ENCODE measurements at places on chromosomes 5 and 9.

DNA sequence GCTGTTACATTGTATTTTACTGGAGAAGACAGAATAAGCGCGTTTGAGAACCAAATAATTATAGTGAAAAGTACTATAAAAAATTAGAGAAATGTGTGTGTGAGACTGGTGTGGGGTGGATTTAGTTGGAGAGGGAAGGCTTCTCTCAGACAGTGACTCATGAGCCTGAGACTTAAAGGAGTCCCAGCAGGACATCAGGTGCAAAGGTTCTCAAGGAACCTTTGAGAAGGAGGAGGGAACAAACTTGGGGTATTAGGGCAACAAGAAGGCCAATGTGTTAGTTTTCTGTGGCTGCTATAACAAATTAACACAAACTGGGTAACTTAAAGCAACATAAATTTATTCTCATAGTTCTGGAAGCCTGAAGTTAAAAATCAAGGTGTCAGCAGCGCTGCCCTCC is 4.9 kb downstream of the DDX4 start:
- no peak for DNase-seq

- no peak for DNase-seq
Observed at GRCh38 chr9:136554870-136555269, 9.0 kb upstream of the NOTCH1 start.

- DNase-seq, result no peak
Observed at GRCh38 chr5:143214890-143215289, 188.6 kb downstream of the NR3C1 start.

- DNase-seq, result no peak
Observed at GRCh38 chr5:620152-620551, 8.0 kb downstream of the CEP72 start.

DNA sequence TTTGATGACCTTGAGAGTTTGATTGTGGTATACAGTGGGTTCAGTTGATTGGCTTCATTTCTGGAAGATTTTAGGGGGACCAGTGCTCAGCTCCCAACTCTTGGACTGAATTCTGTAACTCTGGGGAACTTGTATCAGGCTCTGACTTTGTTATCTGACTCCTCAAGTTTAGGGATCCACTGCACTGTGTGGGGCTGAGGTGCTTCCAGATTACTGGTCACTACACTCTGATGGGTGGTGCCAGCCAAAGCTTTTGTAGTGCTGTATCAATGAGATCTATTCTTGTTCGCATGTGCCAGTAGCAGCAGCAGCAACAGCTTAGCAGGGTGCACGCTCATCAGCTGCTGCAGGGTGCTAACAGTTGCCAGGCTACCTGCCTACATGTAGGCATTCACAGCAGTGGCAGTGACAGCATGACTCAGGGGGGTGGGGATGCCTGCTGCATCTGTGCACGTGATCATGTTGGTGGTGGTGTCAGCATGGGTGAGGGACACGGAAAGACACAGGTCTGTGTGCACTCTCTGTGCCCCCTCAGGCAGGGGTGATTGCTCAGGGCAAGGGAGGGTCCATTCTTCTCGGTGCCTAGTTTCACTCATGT is 438.8 kb upstream of the SEMA6A start:
- DNase-seq, result no peak

GRCh38 chr5:176542135-176542595 is 5.0 kb upstream of the RNF44 start:
- DNase-seq, result no peak

GRCh38 chr9:70427161-70427945 is 12.9 kb upstream of the KLF9 start:
- no peak for DNase-seq

GRCh38 chr9:109403116-109403515 is 82.3 kb upstream of the EPB41L4B start:
- no peak for DNase-seq

GRCh38 chr5:171661143-171661542 is 124.5 kb upstream of the SMIM23 start:
- no peak for DNase-seq

DNA sequence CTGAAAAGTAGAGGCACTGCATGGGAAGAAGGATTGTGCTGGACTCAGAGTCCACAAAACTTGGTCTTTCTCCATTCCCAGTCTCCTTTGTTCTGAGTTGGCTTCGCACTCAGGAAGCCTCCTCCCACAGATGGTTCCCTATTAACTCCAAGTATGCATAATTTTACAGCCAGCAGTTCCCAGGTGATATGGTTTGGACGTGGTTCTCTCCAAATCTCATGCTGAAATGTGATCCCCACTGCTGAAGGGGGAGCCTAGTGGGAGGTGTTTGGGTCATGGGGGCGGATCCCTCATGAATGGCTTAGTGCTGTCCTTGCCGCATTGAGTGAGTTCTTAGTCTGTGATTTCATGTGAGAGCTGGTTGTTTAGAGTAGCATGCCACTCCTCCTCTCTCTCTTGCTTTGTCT is 86.6 kb downstream of the FEM1C start:
- no peak for DNase-seq

DNA sequence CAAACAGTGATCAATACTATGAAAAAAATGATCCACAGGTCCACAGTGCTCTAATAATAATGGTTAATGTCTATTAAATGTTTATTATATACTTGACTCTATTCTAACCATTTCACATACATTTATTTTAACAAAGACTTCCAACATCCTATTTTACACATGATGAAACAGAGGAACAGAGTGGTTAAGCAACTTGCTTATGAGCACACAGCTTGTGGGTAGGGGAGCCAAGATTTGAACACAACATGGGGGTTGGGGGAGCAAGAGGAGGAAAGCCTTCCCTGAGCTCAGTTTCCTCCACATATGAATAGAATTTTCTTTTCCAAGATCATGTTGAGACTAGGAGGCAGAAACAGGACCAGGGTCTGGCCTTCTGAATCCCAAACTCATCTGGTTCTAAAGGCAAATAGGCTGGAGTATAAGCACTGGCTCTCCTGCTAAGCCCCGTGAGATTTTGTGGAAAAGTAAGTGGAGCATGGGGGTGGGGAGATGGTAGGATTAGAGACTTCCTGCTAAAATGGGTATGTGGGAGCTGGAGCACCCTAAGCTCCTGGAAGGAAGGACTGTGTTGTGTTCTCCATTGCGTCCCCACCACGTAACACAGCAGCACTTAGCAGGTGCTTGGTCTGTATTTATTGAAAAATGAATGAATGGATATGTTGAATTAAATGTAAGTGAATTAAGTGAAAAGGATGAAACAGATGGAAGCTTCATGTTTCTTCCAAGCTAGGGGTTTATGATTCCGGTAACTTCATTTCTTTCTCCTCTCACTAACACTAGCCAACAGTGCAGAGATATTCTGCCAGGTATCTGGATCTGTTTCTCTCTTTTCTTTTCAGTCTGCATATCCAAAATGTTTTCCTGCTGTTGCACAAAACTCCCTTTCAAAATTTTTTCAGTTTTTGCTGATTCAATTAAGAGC is 26.9 kb upstream of the GALNT10 start:
- no peak for DNase-seq

DNA sequence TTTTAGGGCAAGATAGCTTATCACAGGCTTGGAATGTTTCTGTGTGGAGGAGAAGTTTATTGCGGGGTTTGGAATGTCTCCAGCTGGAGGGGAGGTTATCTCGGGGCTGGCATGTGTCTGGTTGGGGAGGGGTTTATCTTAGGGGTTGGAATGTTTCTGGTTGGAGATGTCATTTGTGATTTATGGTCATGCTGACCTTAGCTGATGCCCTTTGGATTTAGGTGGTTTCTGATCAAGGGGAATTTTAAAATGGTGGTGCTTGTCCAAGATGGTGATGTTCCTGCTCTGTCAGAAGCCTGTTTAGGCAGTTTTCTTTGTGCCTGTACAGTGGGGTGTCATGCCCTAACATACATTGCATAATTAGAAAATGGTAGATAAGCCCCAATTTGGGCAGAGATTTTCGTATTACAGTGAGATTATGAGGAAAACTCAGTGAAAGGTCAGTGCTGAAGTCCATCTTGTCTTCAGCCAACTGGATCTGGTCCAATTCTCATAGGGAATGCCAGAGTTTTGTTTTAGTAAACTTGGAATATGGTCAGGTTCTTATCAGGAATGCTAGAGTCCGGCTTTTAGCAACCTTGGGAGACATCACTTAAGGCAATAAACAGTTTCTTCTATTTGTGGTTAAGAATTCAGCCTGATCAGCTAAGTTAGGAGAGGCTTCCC is 14.3 kb downstream of the CDK20 start:
- DNase-seq, result no peak

GRCh38 chr5:152932621-152933020 is 527.5 kb upstream of the NMUR2 start:
- DNase-seq, result no peak

DNA sequence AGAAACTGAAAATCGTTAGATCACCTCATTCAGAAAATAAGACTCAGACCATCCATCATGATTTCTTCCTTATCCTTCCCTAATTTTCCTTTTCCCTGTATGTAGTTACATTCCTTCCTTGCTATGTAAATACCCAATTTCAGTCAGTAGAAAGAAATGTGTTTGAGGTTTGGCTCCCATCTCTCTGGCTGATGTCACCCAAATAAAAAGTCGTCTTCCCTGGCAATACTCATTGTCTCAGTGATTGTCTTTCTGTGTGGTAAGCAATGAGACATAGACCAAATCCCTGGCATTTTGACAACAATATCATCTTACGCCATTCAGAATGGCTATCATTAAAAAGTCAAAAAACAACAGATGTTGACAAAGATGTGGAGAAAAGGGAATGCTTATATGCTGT is 303.9 kb upstream of the EDIL3 start:
- no peak for DNase-seq

DNA sequence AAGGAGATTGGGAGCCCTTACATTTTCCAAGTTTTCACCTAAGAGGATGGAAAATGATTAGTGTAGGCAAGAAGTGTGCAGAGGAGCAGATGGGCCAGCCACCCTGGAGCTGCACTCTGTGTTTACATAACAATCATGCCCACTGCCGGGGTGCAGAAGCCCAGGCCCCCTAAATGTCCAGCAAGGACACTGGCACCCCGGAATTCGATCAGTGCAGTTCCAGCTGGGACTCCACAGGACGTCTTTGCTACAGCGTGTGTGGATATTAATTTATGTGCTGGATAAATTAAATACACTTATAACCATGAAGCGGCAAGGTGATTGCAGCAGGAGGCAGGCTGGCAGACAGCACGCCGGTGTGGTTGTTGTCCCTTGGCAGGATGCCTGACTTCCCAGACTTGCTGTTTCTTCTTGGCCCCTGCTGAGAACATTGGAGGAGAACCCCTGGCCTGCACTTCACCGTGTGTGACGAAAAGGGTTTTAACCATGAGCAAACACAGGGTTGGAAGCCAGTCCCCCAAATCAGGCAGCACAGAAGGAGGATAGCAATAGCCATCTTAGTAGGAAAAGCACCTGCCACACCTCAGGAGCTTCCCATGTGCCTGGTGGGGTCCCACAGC is 73.7 kb downstream of the GADD45G start:
- DNase-seq, result no peak

- DNase-seq, result no peak
Observed at GRCh38 chr9:127216210-127216887, 48.2 kb upstream of the GARNL3 start.

- no peak for DNase-seq
Observed at GRCh38 chr5:107772418-107773310, 101.9 kb upstream of the EFNA5 start.

DNA sequence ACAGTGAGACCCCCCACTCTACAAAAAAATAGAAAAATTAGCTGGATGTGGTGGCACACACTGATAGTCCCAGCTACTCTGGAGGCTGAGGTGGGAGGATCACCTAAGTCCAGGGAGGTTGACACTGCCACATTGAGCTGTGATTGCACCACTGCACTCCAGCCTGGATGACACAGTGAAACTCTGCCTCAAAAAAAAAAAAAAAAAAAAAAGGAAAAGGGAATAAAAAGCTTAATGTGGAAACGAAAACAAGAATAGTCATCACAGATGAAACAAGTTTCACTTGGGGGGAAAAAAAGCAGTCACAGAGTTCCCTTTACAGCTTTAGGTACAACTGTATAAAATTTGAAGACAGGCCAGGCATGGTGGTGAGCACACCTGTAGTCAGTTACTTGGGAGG is 84.2 kb downstream of the FNBP1 start:
- DNase-seq, result no peak

DNA sequence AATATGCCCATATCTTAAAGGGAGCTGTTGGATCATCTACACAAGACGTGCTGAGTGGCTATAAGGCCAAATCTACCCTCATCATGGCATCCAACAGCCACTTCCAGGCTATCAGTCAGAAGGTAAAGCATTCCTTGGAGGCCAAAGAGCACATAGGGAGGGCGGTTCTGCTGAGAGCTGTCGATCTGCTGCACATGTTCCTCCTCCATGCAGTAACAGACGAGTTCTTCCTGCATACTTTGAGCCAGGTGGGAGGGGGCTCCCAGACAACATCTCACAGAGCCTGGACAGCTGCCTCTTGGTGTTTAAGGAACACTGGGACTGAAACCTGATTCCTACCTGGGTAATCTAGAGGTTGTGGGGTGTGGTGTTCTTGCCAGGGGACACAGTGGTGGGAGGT is 93.3 kb upstream of the RAI14 start:
- DNase-seq, result no peak

- DNase-seq, result no peak
Observed at GRCh38 chr5:77394064-77394715, 97.9 kb downstream of the WDR41 start.

GRCh38 chr5:132376694-132377641 is 7.5 kb downstream of the SLC22A5 start:
- DNase-seq, result no peak

DNA sequence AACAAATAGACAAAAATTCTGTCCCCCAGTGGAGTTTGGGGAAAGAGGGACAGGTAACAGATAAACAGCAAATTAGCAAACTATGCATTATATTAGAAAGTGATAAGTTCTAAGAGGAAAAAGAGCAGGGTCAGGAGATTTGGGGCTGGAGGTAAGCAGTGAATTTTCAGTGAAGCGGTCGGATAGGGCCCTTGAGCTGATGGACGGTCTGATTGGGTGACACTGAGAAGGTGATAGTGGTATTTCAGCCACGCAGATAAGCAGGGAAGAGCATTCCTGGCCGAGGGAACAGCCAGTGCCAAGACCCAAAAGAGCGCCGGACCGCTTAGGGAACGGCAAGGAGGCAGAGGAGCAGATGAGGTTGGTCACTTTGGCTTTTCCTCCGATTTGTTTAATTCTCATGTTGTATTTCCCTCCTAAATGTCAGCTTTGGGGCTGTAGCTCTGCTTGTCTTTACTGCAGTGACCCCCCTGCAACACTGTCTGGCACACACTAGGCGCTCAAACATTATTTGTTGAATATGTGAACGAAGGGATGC is 1.1 kb upstream of the PTPN3 start:
- no peak for DNase-seq

All from cortex of kidney (tissue), 1 donor.